ENCODE measurements at places on chromosomes 16 and 17. TPM values are rescaled to one million over a fixed set of nuclear protein-coding genes. Genes with fewer than 3 reads are reported as not detected.

MYH8 gene
- total RNA-seq, result not detected

ODF4 gene
- total RNA-seq, result not detected

KCNH4 gene
- total RNA-seq, result not detected

SMARCD2 gene
- 72.8 TPM for total RNA-seq

CEP295NL gene
- total RNA-seq, result 0.72 TPM

ORAI3 gene
- 6.8 TPM for total RNA-seq

MYCBPAP gene
- total RNA-seq, result under 0.01 TPM

ABCA10 gene
- under 0.01 TPM for total RNA-seq

FOXO3B gene
- 5.6 TPM for total RNA-seq

PPP1R27 gene
- not detected for total RNA-seq

PHF23 gene
- 45.5 TPM for total RNA-seq

CIITA gene
- not detected for total RNA-seq

HIGD1B gene
- not detected for total RNA-seq

VWA3A gene
- total RNA-seq, result not detected

NUFIP2 gene
- total RNA-seq, result 38.9 TPM

PLK1 gene
- total RNA-seq, result 20.0 TPM

NPW gene
- total RNA-seq, result 0.18 TPM

CTRB1 gene
- not detected for total RNA-seq

TNS4 gene
- total RNA-seq, result not detected

LRRC37A gene
- total RNA-seq, result 0.56 TPM

ABR gene
- 28.3 TPM for total RNA-seq

HOXB6 gene
- 11.1 TPM for total RNA-seq

ITGB4 gene
- total RNA-seq, result not detected

COQ7 gene
- total RNA-seq, result 10.9 TPM

NOD2 gene
- total RNA-seq, result not detected

FOXF1 gene
- 2.7 TPM for total RNA-seq

KRTAP4-9 gene
- total RNA-seq, result not detected

SLC5A2 gene
- not detected for total RNA-seq

WNT9B gene
- not detected for total RNA-seq

CD68 gene
- 23.3 TPM for total RNA-seq

KRT28 gene
- total RNA-seq, result not detected

STAT5A gene
- 1.3 TPM for total RNA-seq

CACNG3 gene
- not detected for total RNA-seq

DNAH2 gene
- total RNA-seq, result under 0.01 TPM

PRAC2 gene
- not detected for total RNA-seq

CDH8 gene
- total RNA-seq, result not detected

TP53TG3B gene
- total RNA-seq, result not detected
